ENCODE measurements at places on chromosomes 5 and 9. TPM values are rescaled to one million over a fixed set of nuclear protein-coding genes. Genes with fewer than 3 reads are reported as not detected.

GRCh38 chr9:124210697-124211096 is 47.1 kb upstream of the NEK6 start:
- DNase-seq: no peak
- H3K4me3 ChIP-seq: no peak overlapping the region
- H3K27me3 ChIP-seq: no peaks in the 10 kb centered on the region
- H3K27ac ChIP-seq: no peak overlapping the region
- H3K36me3 ChIP-seq: no peaks in the 10 kb centered on the region
- peaks cover 65% of the 10 kb centered on the region for H3K4me1 ChIP-seq

DNA sequence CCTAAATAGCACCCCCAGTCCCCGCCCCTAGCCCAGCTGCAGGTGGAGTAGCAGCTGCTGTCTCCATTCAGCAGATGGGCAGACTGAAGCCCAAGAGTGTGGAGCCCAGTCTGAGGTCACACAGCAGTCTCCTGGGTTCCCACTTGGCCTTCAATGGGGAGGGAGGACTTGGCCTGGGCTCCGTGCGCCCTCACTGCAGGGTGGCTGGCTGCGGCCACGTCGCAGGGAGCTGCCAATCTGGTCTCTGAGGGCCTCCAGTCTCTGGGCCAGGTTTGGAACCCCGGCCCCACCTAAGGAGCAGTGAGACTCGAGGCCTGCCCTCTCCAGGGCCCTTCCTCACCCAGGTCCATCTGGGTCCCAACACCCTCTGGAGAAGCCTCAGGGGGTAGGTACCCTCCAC is 7.4 kb downstream of the KIF12 start:
- no peak overlapping the region for H3K4me3 ChIP-seq
- H3K36me3 ChIP-seq: no peaks in the 10 kb centered on the region
- no peaks in the 10 kb centered on the region for H3K4me1 ChIP-seq
- H3K27ac ChIP-seq: no peak overlapping the region

GRCh38 chr5:181188700-181189362 is 16.2 kb downstream of the TRIM7 start:
- DNase-seq: peak; percentile 81
- peak overlapping the region; percentile 91 for H3K4me3 ChIP-seq
- H3K36me3 ChIP-seq: no peaks in the 10 kb centered on the region

DNA sequence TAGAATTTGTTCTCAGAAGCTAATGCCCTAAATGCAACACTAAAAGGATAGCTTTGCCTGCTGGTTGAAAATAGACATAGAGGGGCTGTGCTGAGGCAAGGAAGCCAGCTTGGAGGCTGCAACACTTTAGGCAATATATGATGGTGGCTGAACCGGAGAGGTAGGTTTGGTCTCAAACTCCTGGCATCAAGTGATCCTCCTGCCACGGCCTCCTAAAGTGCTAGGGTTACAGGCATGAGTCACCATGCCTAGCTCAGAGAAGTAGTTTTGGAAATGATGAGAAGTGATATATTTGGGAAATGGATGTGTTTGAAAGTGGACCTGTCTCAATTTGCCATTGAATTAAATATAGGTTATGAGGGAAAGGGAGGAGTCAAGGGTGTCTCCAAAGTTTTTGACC is 10.0 kb downstream of the DUSP1 start:
- no peak for DNase-seq
- H3K36me3 ChIP-seq: no peaks in the 10 kb centered on the region
- no peaks in the 10 kb centered on the region for H3K27me3 ChIP-seq
- no peak overlapping the region for H3K27ac ChIP-seq
- peaks cover 21% of the 10 kb centered on the region for H3K4me1 ChIP-seq
- H3K4me3 ChIP-seq: no peak overlapping the region

- DNase-seq: no peak
- H3K27ac ChIP-seq: peak overlapping the region; percentile 76
Measured at GRCh38 chr9:21001581-21001980, 29.9 kb downstream of the HACD4 start.

DNA sequence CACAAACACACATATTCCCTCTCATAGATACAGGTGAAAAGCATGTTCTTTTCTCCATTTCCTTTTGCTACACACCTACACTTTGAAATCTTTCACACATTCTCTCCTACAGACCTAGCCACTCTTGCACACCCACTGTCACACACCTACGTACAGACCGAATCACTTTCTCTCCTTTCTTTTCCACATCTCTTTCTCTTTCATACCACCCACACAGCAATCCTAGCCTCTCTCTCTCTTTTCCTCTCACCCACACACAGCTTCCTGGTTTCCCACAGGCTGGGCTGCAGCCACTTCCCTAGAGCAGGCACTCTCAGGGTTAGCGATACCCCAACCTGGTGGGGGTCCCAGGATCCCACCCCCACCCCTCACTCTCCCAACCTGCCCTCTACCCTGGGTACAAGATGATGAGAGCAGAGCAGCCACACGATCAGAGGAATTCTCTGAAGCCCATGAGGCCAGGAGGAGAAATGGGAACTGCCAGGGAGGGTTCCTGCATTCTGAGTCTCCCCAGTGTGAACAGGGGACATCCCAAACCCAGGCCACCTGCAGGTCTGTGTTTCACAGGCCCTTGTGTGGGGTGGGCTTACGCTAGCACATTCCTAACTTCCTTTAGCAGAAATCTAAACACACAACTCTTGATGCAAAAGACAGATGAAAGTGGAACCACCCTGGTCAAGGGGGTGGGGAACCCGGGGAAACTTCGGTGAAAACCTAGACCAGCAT is 17.1 kb upstream of the SYNPO start:
- H3K36me3 ChIP-seq: no peaks in the 10 kb centered on the region
- DNase-seq: no peak

- no peak overlapping the region for H3K4me3 ChIP-seq
- H3K36me3 ChIP-seq: no peaks in the 10 kb centered on the region
- no peak for DNase-seq
Measured at GRCh38 chr9:96100385-96101300, 201.3 kb downstream of the HSD17B3 start.

Gene CARD9
- 4.0 TPM for total RNA-seq

Gene TAF11L5
- total RNA-seq: not detected

All from natural killer cell (primary cell).